ENCODE measurements at places on chromosomes 12 and 14. TPM values are rescaled to one million over a fixed set of nuclear protein-coding genes. Genes with fewer than 3 reads are reported as not detected.

MYH7 gene
- total RNA-seq: 0.09 TPM

DNA sequence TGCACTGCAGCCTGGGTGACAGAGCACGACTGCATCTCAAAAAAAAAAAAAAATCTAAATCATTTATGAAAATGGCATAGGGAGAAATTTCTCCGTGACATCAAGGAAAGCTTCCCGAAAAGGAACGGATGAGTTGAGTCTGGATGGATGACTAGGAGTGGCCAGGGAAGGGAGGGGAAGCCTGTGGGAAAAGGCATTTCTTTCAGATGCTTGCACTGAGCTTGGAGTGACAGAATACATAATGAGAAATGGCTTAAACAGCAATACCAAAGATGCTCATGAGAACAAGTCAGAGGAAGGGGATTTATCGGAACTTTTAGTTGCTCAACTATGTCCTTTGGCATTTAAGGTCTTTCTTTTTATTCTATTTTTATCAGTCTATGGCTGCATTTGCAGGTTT is 1369.2 kb upstream of the TMEM132C start:
- no peak for DNase-seq
- no peaks in the 10 kb centered on the region for H3K36me3 ChIP-seq
- H3K27me3 ChIP-seq: no peaks in the 10 kb centered on the region

CLEC4A gene
- total RNA-seq: 14.1 TPM

DNA sequence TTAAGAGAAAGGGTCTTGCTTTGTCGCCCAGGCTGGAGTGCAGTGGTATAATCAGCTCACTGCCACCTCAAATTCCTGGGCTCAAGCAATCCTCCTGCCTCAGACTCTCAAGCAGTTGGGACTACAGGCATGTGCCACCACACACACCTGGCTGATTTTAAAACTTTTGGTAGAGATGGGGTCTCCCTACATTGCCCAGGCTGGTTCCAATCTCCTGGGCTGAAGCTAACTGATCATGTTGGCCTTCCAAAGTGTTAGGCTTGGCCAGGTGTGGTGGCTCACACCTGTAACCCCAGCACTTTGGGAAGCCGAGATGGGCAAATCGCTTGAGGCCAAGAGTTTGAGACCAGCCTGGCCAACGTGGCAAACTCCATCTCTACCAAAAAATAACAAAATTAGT is 43.9 kb upstream of the GCH1 start:
- H3K4me1 ChIP-seq: no peaks in the 10 kb centered on the region
- no peak overlapping the region for H3K27ac ChIP-seq
- H3K27me3 ChIP-seq: no peaks in the 10 kb centered on the region
- no peak overlapping the region for H3K4me3 ChIP-seq
- no peak for DNase-seq

DNA sequence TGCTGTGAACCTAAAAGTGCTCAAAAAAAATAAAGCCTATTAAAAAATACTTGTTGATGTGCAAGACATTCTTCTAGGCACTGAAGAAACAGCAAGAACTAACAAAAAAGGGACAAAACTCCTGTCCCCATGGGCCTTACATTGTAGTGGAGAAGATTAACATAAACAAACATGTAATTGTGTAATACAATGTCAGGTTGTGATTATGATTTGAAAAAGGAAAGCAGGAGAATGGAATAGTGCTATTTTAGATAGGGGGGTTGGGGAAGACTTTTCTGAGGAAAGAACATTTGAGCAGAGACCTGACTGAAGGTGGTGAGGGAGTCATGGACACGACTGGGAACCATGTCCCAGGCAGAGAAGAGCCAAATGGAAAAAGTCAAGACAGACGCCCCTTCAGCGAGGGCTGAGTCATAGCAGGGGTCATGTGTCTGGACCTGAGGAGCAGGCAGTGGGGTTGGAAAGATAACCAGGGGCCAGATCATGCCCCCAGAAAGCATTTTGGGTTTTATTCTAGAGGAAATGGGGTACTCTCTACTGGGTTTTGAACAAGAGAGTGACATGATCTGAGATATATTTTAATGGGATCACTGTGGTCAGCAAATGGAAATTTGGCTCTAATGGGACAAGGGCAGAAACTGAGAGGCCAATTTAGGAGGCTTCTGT is 19.4 kb upstream of the IFNG start:
- no peak overlapping the region for H3K27ac ChIP-seq
- no peaks in the 10 kb centered on the region for H3K27me3 ChIP-seq
- H3K4me3 ChIP-seq: no peak overlapping the region
- no peaks in the 10 kb centered on the region for H3K4me1 ChIP-seq
- no peaks in the 10 kb centered on the region for H3K36me3 ChIP-seq

TSHR gene
- total RNA-seq: not detected

FAM90A1 gene
- total RNA-seq: 0.47 TPM

GRCh38 chr14:44846232-44846824 is 115.4 kb downstream of the KLHL28 start:
- DNase-seq: no peak
- H3K36me3 ChIP-seq: no peaks in the 10 kb centered on the region
- no peaks in the 10 kb centered on the region for H3K27me3 ChIP-seq
- no peaks in the 10 kb centered on the region for H3K4me1 ChIP-seq
- H3K4me3 ChIP-seq: no peak overlapping the region

MMP17 gene
- 2.5 TPM for total RNA-seq

GRCh38 chr12:46546634-46547273 is 174.2 kb upstream of the SLC38A2 start:
- H3K36me3 ChIP-seq: no peaks in the 10 kb centered on the region
- no peak overlapping the region for H3K27ac ChIP-seq
- H3K4me1 ChIP-seq: no peaks in the 10 kb centered on the region
- H3K4me3 ChIP-seq: no peak overlapping the region
- no peaks in the 10 kb centered on the region for H3K27me3 ChIP-seq

DNA sequence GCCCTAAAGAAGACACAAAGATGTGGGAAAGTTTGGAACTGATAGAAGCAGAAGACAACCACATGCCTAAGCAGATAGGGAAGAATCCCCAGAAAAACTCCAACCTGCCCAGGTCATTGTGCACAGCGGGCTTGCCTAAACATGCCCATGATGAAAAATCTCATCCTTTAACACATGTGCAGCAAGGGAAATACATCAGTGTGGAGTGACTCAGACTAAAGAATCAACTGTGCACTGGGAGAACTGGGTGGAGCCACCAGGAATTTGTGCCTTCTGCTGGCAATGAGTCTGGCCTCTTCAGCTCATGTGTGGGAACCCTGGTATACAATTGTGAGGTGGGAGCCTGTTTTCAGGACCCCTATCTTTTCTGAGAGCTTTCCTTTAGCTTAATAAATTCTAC is 398.5 kb downstream of the FSCB start:
- H3K4me1 ChIP-seq: no peaks in the 10 kb centered on the region
- DNase-seq: no peak
- H3K36me3 ChIP-seq: no peaks in the 10 kb centered on the region
- no peak overlapping the region for H3K4me3 ChIP-seq

DNA sequence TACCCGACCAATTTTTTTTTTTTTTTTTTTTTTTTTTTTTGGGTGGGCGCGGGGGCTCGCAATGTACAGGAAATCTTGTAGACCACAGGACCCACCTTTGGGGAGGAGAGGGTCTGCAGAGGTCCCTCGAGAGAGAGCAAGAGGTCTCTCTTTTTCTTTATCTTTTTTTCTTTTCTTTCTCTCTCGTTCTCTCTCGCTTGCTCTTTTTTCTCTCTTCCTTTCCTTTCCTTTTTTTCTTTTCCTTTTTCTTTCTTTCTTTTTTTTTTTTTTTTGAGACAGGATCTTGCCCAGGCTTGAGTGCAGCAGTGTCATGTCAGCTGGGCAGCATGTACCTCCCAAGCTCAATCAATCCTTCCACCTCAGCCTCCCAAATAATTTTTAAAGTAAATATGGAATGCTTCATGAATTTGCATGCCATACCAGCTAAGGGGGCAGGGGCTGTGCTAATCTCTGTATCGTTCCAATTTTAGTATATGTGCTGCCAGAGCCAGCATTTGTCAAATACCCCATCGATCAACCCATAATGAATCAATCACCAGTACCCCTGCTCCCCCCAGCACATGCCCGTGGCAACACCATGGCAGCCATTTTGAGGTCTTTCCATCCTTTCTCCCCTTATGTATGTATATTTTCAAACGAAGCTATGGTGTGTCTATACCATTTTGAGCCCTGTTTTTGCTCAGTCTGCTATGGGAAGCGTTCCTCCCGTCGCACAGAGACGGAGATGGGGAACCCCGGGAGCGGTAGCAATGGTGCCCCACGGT is 9.3 kb downstream of the PAPLN start:
- peaks cover 14% of the 10 kb centered on the region for H3K4me1 ChIP-seq
- H3K4me3 ChIP-seq: peak overlapping the region; percentile 58
- peaks cover 4% of the 10 kb centered on the region for H3K27me3 ChIP-seq
- no peaks in the 10 kb centered on the region for H3K36me3 ChIP-seq

GRCh38 chr12:68007033-68007432 is 17.8 kb downstream of the IFNG-AS1 start:
- H3K4me3 ChIP-seq: no peak overlapping the region
- H3K4me1 ChIP-seq: no peaks in the 10 kb centered on the region
- H3K36me3 ChIP-seq: no peaks in the 10 kb centered on the region
- H3K27ac ChIP-seq: no peak overlapping the region
- H3K27me3 ChIP-seq: no peaks in the 10 kb centered on the region
- no peak for DNase-seq

FAM181A gene
- total RNA-seq: 6.4 TPM

GRCh38 chr14:90019824-90020523 is 41.8 kb upstream of the KCNK13 start:
- peaks cover 43% of the 10 kb centered on the region for H3K36me3 ChIP-seq
- H3K4me3 ChIP-seq: no peak overlapping the region
- no peak for DNase-seq

GRCh38 chr12:131782061-131782460 is 46.1 kb upstream of the MMP17 start:
- no peak overlapping the region for H3K27ac ChIP-seq
- H3K27me3 ChIP-seq: no peaks in the 10 kb centered on the region
- peaks cover 90% of the 10 kb centered on the region for H3K36me3 ChIP-seq
- no peaks in the 10 kb centered on the region for H3K4me1 ChIP-seq
- DNase-seq: no peak
- no peak overlapping the region for H3K4me3 ChIP-seq

KRT2 gene
- total RNA-seq: not detected

DNA sequence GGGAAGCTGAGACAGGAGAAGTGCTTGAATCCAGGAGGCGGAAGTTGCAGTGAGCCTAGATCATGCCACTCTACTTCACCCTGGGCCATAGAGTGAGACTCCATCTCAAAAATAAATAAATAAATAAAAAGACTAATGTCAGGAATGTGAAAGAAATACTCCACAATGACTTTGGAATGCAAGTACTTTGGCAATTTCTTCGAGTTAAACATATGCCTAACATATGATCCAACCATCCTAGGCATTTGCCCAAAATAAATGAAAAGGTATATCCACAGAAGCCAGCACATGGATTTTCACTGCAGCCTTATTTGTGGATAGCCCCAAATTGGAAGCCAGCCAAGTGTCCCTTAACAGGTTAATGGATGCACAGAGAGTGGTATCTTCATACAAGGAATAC is 357.9 kb upstream of the TMEM132C start:
- H3K27me3 ChIP-seq: no peaks in the 10 kb centered on the region
- H3K4me3 ChIP-seq: no peak overlapping the region
- DNase-seq: no peak
